ENCODE measurements at places on chromosomes 2 and 18. TPM values are rescaled to one million over a fixed set of nuclear protein-coding genes. Genes with fewer than 3 reads are reported as not detected.

DNA sequence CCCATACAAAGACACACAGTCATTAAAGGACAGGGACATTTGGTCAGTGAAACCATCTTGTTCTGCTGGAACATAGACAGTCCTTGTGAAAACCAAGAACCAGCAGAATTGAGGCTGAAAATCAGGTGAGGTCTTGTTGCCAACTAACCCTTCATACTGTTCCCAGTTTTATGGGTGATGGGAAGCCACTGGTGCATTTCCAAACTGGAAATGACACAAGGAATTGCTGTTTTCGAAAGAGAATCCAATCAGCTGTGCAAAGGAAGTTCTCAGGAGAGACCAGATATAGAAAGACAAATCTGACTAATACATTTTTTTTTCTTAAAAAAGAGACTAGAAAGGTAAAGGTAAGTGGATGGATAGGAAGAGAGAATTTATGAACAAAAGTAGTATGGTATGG, 948.2 kb downstream of the TSN start:
- DNase-seq, result no peak

DNA sequence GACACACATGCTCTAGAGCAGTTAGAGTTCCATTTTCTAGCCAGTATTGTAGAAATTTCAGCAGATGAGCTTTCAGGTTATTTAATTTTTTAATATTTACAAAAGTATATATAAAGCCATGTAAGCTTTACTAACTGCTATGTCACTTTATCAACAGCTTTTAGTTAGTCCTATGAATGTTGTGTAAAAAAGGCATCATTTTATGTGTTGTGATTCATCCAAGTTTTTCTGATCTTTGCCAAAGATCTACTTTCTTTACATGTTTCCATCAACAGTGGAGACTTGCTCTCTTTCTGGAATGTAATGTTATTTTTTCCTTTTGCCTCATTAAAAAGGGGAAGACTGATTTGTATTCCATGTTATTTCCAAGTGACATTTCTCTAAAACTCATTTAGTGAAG, 125.2 kb upstream of the TFPI start:
- DNase-seq, result no peak

DNA sequence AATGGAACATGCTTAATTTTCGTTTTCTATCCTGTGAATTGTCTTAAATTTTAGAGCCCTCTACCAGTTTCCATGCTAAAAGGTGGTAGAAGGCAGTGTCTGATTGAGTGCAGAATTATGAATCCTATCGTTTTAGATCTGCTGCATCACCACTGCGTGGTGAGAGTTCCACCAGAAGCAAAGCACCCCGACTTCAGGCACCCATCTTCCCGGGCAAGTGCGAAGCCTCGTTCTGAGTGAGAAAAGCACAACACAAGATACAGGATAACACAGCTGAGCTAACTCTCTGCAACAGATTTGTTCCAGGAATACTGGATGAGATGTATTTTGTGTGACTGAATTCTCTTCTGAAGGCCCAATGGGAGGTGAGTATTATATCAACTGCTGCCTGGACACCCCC, 471.5 kb downstream of the EIPR1 start:
- no peak for DNase-seq

DNA sequence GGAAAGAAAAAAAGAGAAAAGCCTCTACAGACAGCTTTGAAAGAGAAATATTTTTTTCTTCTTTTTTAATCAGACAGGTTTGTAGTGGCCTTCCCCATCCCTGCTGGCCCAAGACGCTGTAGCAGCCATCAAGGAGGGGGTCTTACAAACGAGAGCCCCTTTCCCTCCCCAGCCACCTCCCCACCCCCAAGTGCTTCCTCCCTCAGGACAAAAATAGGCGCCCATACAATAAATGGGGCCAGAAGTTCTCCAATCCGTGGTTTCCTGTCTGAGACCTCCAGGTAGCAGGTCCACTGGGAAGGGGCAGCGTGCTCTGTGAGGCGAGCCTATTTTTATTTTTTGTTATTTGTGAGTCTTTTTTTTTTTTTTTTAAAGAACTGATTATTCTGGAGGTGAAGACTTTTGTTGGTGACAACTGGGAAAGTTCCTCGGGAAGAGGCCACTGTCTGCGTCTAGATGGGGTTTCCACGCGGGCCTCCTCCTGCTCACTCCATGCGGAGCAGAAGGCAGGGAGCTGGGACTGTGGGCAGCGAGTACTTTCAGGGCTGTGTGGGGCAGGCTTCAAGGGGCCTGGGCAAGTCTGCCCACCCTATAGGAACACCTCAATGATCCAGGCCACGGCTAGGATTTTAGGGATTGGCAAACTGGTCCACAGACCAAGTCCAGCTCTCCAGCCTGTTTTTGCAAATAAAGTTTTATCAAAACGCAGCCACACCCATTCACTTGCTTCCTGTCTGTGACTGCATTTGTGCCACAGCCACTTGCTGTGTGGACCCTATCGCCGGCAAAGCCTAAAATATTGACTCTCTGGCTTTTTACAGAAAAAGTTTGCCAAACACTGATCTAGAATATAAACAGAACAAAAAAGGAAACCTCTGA, 139.6 kb downstream of the CTIF start:
- no peak for DNase-seq

GRCh38 chr18:9711361-9712129, 3.4 kb downstream of the RAB31 start:
- DNase-seq, result no peak

DNA sequence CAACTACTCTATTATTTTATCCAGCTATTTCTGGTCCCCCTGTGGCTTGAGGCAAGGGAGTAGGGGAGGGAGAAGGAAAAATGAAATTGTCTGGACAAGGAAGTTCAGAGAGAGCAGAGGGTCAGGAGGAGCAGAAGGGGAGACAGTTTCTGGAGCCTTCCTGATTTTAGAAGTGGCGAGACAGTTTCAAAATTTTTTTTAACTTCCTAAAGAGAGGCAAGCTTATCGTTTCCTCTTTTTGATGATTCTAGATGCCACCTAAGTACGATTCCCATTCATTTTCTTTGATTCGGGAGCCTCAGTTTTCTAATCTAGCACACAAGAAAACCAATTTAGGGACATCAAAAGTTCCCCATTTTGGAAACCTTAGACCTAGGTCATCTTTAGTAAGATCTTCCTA, 96.9 kb upstream of the B3GNT2 start:
- DNase-seq, result no peak

ESPNL gene
- polyA plus RNA-seq, result 0.27 TPM

GRCh38 chr2:96939415-96939814, 47.0 kb downstream of the FAM178B start:
- no peak for DNase-seq

RGPD5 gene
- 3.9 TPM for polyA plus RNA-seq

GRCh38 chr2:220935789-220936321, 636.2 kb downstream of the EPHA4 start:
- DNase-seq, result no peak

DNA sequence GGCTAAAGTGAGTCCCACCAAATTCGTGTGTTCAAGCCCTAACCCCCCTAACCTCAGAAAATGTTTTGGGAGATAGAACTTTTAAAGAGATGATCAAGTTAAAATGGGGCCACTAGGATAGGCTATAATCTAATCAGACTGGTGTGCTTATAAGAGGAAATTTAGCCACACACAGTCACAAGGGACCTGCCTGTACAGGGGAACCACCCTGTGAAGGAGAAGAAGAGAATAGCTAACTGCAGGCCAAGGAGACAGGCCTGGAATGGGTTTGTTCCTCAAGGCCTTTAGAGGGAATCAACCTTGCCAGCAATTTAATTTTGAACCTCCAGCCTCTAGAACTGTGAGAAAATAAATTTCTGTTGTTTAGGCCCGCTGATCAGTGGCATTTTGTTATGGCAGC, 36.0 kb upstream of the TANK start:
- DNase-seq, result no peak

RBM44 gene
- 0.38 TPM for polyA plus RNA-seq

Data from heart left ventricle (tissue), 16 donors.